Endodermal cell (in vitro differentiated cells): ENCODE measurements at places on chromosomes 1 and 21. TPM values are rescaled to one million over a fixed set of nuclear protein-coding genes. Genes with fewer than 3 reads are reported as not detected.

CCDC190 gene
- total RNA-seq = not detected in 3 replicates

DNA sequence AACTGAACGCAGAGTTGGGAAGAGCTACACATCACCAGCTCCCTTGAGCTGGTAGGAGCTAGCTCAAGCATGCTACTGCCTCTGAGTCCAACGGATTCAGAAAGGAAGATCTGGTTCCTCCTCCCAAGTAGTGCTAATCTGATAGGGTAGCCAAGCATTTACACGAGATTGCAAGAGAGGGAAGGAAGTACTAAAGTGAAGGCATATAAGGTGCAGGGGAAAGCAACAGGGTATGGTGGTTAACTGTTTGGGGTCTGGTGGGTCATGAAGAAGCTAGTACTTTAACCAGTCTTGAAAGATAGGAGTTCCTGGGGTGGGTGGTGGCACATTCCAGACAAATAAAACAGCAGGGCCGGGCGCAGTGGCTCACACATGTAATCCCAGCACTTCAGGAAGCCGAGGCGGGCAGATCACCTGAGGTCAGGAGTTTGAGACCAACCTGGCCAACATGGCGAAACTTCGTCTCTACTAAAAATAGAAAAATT is 20.2 kb upstream of the ZNF436 start:
- no peaks in the 10 kb centered on the region for H3K27me3 ChIP-seq
- no peak overlapping the region for H3K27ac ChIP-seq
- no peaks in the 10 kb centered on the region for H3K4me1 ChIP-seq
- peak; percentile 42 for DNase-seq
- no peak overlapping the region for H3K4me3 ChIP-seq
- no peaks in the 10 kb centered on the region for H3K36me3 ChIP-seq

- H3K4me1 ChIP-seq = peaks cover 7% of the 10 kb centered on the region
- peak; percentile 40 for DNase-seq
- H3K27me3 ChIP-seq = no peaks in the 10 kb centered on the region
- no peak overlapping the region for H3K4me3 ChIP-seq
- H3K27ac ChIP-seq = no peak overlapping the region
Measured at GRCh38 chr1:30655672-30656071, 67.7 kb downstream of the MATN1 start.

DNA sequence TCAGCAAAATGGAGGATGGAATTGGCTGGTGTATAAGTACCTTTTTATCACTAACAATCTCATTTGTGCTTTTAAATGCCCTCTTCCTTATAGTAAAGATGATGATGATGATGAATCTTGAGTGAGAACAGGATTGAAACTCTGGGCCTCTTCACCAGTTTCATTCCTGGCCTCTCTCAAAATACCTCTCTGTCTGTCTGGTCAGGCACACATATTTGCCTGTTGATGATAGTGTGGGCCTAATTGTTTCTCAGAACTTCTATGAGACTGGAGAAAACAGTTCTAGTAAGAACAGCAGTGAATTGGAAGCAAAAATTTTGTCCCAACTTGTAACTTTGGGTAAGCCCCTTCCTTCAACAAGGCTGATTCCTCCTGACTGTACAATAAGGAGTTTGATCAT is 94.4 kb upstream of the RGS4 start:
- no peaks in the 10 kb centered on the region for H3K4me1 ChIP-seq
- H3K27me3 ChIP-seq = no peaks in the 10 kb centered on the region
- H3K36me3 ChIP-seq = no peaks in the 10 kb centered on the region

- no peaks in the 10 kb centered on the region for H3K36me3 ChIP-seq
- H3K4me3 ChIP-seq = no peak overlapping the region
- H3K27me3 ChIP-seq = no peaks in the 10 kb centered on the region
- no peak overlapping the region for H3K27ac ChIP-seq
- H3K4me1 ChIP-seq = no peaks in the 10 kb centered on the region
Measured at GRCh38 chr1:37162059-37162458, 127.7 kb upstream of the GRIK3 start.

- H3K36me3 ChIP-seq = no peaks in the 10 kb centered on the region
- H3K4me3 ChIP-seq = no peak overlapping the region
- DNase-seq = peak; percentile 86
- H3K27me3 ChIP-seq = peaks cover 100% of the 10 kb centered on the region
Measured at GRCh38 chr1:39711966-39712340, 20.7 kb upstream of the HPCAL4 start.

- H3K4me1 ChIP-seq = no peaks in the 10 kb centered on the region
- no peak overlapping the region for H3K4me3 ChIP-seq
- H3K36me3 ChIP-seq = no peaks in the 10 kb centered on the region
- DNase-seq = no peak
- no peak overlapping the region for H3K27ac ChIP-seq
Measured at GRCh38 chr1:221643404-221644144, 98.3 kb downstream of the DUSP10 start.

CDK11B gene
- 30.6 and 31.8 TPM in 2 replicates for total RNA-seq

DNA sequence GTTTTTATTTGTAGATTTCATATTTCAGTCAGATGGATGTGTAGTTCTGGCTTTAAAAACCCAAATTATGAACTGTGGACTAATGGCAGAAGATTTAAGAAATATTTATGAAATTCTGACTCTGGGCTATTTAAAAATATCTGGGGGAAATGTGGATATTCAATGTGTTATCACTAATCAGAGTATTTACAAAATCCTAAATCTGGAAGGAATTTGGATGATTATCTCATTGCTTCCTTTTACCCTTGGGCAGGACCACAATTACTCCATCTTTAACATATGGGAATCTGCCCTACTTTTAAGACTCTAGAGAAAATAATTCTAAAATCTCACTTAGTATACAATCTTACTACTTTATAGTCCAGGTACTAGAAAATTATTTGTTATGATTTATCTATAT is 203.2 kb downstream of the PDE4B start:
- H3K4me1 ChIP-seq = no peaks in the 10 kb centered on the region
- peaks cover 4% of the 10 kb centered on the region for H3K27me3 ChIP-seq
- no peak overlapping the region for H3K4me3 ChIP-seq
- H3K27ac ChIP-seq = no peak overlapping the region
- H3K36me3 ChIP-seq = no peaks in the 10 kb centered on the region

DNA sequence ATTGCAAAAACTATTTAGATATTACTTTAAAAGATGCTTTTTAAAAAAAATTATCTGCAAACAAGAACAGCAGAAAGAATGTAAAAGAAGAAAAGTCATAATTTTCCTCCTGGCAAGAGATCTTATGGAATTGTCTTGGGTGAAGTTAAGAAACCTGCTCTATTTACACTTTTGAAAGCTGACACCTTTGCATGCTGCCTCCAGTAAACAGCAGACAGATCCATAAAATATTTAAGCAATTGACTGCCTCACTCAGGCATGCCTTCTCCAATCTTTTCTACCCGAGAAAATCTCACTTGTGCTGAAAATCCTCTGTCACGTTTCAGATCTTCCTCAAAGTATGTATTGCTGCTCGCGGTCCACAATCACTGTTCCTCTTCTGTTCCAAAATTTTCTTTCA is 107.9 kb upstream of the ZP4 start:
- DNase-seq = no peak
- H3K4me3 ChIP-seq = no peak overlapping the region
- H3K27me3 ChIP-seq = no peaks in the 10 kb centered on the region
- no peak overlapping the region for H3K27ac ChIP-seq
- H3K36me3 ChIP-seq = no peaks in the 10 kb centered on the region

- no peaks in the 10 kb centered on the region for H3K36me3 ChIP-seq
- no peak for DNase-seq
- peaks cover 8% of the 10 kb centered on the region for H3K27me3 ChIP-seq
- H3K4me1 ChIP-seq = no peaks in the 10 kb centered on the region
Measured at GRCh38 chr1:2324553-2325366, 66.6 kb downstream of the MORN1 start.

SPRR1A gene
- total RNA-seq = not detected in 3 replicates

DNA sequence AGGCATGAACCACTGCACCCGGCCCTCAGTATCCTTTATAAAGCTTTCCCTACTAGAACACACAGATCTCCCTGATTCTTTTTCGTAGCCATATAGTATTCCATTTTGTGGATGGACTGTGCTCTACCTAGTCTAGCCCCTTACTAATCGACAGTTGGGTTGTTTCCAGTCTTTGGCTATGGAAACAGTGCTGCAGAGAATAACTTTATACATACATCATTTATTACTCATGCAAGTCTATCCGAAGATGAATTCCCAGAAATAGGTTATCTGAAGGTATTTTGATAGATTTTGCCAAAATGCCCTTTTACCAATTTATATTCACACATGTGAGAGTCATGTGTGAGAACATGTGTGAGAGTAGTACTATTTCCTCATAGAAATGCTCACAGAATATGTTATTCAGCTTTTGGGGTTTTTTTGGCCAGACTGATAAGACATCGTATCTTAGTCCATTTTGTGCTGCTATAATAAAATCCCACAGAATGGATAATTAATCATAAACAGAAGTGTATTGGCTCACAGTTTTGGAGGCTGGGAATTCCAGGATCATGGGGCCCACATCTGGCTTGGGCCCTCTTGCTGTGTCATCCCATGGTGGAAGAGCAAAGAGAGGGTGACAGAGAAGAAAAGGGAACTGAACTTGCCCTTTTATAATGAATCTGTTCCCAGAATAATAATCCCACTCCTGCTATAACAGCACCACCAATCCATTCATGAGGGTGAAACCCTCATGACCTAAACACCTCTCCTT is 17.3 kb upstream of the FGR start:
- no peaks in the 10 kb centered on the region for H3K27me3 ChIP-seq
- H3K36me3 ChIP-seq = no peaks in the 10 kb centered on the region
- H3K4me3 ChIP-seq = no peak overlapping the region
- no peak for DNase-seq
- H3K4me1 ChIP-seq = no peaks in the 10 kb centered on the region

GRCh38 chr1:208117826-208118225 is 126.4 kb downstream of the PLXNA2 start:
- peaks cover 37% of the 10 kb centered on the region for H3K36me3 ChIP-seq
- no peak overlapping the region for H3K4me3 ChIP-seq
- DNase-seq = no peak
- no peaks in the 10 kb centered on the region for H3K27me3 ChIP-seq
- no peak overlapping the region for H3K27ac ChIP-seq

GRCh38 chr1:198238121-198238520 is 81.3 kb downstream of the NEK7 start:
- peaks cover 11% of the 10 kb centered on the region for H3K4me1 ChIP-seq
- DNase-seq = no peak
- H3K27ac ChIP-seq = no peak overlapping the region
- H3K27me3 ChIP-seq = no peaks in the 10 kb centered on the region

GRCh38 chr21:31305888-31306287 is 38.2 kb downstream of the TIAM1 start:
- H3K27ac ChIP-seq = no peak overlapping the region
- peaks cover 5% of the 10 kb centered on the region for H3K4me1 ChIP-seq
- no peak overlapping the region for H3K4me3 ChIP-seq

PCP4L1 gene
- total RNA-seq = 8.1 and 11.3 TPM in 2 replicates

DNA sequence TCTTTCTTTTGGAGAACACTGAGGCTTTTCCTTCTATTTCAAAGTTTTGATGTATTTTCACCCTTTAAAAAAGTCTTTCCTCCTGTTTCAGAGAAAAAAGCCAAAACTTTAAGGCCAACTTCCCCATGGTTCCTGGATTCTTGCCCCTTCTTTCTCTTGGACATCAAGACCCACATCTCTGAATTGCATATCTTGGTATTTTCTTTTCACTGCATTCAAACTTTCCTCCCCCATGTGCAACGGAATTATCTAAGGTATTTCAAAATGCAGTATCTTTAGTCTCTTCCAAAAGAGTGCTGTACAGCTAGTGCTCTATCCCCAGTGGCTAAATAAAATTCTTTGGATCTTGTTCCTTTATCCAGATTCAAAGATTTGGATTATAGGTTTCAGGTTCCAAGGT is 81.1 kb upstream of the TSPAN2 start:
- H3K27me3 ChIP-seq = no peaks in the 10 kb centered on the region
- no peak overlapping the region for H3K27ac ChIP-seq
- DNase-seq = no peak
- no peaks in the 10 kb centered on the region for H3K4me1 ChIP-seq
- no peaks in the 10 kb centered on the region for H3K36me3 ChIP-seq
- no peak overlapping the region for H3K4me3 ChIP-seq
